ENCODE measurements at places on chromosomes 13 and 19.

DNA sequence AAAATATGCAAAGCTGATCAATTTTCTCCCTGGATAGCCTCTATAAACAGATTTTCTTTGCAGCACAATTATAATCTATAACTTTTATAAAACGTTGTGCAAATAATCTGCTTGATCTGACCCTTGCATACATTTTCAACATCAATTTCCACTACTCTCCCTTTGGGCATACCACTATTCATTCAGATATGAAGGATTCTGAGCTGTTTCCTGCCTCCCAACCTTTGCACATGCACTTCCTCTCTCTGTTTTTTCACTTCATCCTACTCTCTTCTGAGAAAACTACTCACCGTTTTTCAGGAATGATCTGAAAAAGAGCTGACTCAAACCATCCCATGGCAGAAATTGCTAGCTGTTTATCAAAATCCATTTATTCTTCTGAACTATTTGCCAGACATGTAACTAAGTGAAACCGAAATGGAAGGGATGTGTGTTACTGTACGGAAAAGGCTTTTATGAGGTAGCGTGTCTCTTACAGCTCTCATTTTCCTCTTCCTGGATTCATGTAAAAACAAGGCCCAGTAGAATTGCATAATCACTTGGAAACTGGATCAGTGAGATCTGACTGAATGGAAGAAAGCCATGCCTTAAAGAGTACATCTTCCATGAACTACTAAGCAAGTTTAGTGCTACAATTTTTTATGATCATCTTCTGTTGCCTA, 1447.3 kb upstream of the MIR17HG start:
- DNase-seq: peak; percentile 8

DNA sequence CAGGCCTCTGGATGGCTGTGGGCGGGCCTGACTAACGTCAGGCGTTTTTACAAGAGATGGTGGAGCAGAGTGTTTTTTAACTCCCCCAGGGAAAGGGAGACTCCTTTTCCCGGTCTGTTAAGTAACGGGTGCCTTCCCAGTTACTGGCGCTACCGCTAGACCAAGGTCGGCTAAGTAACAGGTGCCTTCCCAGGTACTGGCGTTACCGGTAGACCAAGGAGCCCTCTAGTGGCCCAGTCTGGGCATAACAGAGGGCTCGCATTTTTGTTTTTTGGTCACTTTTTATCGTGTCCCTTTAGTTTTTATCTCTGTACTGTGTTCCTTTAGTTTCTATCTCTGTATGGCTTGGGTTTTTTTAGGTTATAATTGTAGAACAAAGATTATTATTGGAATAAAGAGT, 10.0 kb downstream of the ZNF383 start:
- DNase-seq: peak; percentile 7

DNA sequence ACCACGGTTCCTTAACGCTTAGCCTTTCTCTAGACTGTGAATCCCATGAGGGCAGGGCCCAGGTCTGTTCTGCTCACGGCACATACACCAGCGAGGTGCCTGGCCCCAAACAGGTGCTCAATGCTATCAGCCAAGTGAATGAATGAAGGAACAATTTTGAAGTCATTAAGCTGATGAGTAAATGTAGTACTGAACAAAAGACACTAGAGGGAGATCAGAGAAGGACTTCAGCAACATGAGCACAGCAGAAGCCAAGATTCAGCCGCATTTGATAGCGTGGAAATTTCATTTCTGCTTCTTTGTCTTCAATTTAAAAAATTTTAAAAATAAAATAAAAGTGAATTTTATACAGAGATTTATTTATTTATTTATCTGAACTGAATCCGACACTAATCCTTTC, 20.1 kb upstream of the MYO16 start:
- peak; percentile 10 for DNase-seq

GRCh38 chr19:40223135-40223822, 3.2 kb downstream of the CCNP start:
- DNase-seq: no peak

DNA sequence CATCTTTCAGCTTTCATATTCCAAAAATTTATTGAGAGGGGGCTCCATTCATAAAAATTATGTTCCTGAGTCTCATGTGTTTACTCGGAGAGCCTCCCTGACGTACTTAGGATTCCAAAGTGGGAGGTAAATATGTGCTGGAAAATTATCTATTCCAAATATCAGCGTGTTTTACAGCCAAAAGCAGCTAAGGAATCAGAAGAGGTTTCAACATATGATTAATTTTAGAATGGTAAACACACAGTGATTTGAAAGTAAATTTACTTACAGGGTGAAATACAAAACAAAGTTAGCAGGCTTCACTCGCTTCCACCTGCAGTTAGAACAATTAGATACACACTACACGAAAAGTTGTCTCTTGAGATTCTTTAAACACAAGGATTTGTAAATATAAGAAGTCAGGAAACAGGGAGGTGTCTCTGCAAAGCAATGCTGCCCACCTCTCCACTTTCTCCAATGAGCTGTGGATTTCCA, 313.8 kb upstream of the NBEA start:
- DNase-seq: no peak

- no peak for DNase-seq
Observed at GRCh38 chr13:80823472-80823871, 482.5 kb upstream of the SPRY2 start.

GRCh38 chr19:5652261-5652660, 28.1 kb downstream of the MICOS13 start:
- no peak for DNase-seq

- DNase-seq: no peak
Observed at GRCh38 chr13:27170221-27170515, 1.4 kb downstream of the USP12 start.

GRCh38 chr13:112898621-112899280, 70.3 kb upstream of the MCF2L start:
- no peak for DNase-seq

- no peak for DNase-seq
Observed at GRCh38 chr19:34308381-34309367, 54.3 kb downstream of the GARRE1 start.

- DNase-seq: no peak
Observed at GRCh38 chr13:30415430-30416030, 6.8 kb upstream of the UBE2L5 start.

DNA sequence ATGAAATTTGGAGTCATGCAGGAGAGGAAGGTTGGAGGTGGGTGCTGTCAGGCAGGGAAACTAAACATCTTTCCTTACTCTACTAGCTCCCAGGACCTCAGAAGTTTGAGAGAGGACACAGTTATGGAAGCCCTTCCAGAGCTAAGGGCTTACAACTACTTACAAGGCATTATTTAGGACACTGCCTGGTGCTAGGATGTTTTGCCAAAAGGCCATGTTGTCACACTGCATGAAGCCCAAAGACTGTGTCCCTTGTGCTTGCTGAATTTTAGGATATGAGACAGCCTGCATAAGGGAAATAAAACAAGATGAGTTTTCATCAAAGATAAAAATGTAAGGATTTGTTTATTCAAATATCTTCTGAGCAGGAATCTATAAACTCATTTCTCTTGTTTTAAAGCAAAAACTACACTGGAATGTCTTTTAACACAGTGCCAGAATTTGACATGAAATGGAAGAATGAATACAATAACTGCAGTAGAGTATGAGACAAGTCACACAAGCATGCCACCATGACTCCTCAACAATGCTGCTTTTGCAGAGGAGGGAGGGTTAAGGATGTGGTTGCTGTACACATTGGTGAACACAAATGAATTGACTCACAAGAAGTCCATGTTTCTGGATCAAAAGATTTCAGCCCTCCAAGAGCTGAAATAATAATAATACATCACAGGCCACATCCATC, 258.4 kb downstream of the SPRY2 start:
- peak; percentile 11 for DNase-seq

DNA sequence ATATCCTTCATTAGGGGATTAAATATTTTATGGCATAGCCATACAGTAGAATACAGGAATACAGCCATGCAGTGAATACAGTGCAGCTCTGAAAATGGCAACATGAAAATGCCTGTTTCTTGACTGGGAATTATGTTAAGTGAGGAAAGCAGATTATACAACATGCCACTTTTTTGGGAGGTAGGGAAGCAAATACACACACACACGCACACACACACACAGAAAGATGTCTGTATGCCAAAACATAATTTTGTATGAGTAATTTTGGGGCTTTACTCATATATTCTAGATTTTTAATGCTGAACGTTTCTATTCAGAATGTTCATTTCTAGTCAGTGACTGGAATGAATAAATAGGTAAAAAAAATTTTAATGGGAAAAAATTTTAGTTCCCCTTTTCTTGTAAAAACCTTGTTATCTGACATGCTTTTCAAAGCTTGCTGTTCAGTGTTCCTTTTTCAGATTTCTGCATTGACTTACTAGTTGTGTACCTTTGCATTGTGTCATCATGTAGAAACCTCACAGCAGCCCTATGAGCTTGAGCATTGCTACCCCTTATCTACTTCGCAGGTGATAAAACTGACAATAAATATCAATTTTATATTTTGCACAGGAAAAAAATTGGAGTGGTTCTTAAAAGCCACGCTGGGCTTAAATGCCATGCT, 7.8 kb downstream of the GPR183 start:
- DNase-seq: no peak

- DNase-seq: no peak
Observed at GRCh38 chr19:48719263-48720171, at the start of gene MAMSTR. TSS of gene MAMSTR (minus strand) at chr19:48719725. CDS start at chr19:48719031, 694 bp downstream.

DNA sequence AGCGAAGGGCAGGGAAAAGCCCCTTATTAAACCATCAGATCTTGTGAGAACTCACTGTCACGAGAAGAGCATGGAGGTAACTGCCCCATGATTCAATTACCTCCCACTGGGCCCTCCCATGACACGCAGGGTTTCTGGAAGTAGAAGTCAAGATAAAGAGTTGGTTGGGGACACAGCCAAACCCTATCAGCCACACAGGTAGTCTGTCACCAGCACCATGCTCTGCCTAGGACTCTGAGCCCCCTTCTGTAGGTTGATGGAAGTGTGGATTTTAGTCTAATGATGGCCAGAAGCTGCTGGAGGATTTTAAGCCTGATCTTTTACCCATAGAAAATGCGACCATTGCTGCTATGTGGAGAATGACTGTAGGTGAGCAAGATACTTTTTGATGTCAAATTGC, 60.8 kb downstream of the ARHGEF7 start:
- no peak for DNase-seq

DNA sequence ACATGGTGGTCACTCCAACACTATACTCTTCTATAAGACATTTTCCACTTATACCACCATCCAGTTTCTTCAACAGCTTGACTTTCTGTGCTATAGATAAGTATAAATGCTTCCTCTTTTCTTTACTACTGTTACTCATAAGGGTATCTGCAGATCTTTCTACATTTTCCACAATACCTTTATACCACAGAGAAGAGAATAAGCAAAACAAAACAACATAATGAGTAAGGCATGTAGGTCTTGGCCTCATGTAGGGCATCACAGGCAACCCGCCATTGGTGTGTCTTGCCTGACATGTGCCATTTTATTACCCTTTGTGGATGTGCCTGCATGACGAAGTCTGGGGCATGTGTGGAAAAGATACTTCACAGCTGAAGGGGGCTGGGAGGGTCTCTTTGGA, 265.3 kb upstream of the STARD13 start:
- DNase-seq: no peak

- no peak for DNase-seq
Observed at GRCh38 chr13:34657716-34658115, 284.4 kb upstream of the NBEA start.

DNA sequence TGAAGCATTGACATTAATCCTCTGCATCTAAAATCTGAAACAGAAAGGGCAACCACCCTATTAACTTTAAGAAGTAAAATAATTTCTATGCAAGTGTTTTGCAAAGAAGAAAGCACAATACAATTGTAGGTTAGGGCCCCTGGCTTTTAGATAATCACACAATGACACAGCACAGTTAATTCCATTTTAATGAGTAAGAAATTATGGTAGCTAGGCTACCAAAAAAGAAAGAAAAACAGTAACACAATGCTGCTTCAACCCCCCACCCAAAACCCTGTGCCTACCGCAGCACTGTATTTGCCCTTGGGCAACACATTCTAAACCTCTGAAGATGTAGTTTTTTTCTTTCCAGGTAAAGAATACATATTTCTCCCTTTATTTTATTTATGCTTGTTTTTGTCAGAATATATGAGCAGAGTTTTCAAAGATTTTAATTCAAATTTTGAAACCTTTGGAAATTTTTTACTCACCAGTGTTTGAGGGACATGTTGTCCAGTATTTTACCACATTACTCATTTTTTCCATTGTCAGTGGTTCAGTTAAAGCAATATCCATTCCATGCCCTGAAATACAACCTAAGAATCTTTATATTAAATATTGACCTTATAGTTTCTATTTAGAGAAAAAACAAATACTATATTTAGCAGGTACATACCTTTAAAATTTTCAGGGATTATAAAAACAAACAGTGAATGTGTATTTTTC, 21.1 kb downstream of the SOHLH2 start:
- no peak for DNase-seq

DNA sequence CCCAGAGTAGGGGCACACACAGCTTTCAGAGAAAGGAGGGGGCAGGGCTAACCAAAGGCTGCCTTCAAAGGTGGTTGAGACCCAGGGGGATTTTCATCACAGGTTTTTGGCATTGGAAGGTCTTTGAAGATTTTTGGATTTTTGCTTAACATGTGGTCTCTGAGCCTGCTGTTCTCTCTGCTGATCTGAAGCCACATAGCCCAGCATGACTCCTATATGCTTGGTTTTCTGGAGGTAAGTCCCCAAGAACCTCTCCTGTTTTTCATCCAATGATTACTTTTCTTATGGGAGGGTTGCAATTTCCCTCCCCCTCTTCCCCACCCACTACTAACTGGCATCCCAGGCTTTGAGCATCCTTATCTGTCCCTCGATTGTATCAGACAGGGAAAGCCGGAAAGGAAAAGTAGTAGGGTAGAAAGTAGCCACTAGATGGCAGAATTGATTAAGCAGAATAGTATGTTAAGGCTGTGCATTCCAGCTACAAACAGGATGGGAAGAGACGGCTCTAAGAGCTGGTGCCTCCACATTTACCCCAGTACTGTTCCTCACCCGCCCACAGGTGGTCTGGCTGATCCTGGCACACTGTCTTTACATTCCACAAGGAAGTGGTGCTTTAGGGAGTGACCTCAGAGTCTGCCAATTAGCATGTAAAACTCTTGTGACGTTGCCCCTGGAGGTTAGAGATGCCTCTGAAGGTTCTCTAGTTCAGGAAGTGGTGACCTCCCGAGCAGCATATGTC, 218.9 kb upstream of the EDNRB start:
- peak; percentile 75 for DNase-seq

GRCh38 chr13:112457081-112457480, 80.9 kb downstream of the SPACA7 start:
- DNase-seq: no peak

DNA sequence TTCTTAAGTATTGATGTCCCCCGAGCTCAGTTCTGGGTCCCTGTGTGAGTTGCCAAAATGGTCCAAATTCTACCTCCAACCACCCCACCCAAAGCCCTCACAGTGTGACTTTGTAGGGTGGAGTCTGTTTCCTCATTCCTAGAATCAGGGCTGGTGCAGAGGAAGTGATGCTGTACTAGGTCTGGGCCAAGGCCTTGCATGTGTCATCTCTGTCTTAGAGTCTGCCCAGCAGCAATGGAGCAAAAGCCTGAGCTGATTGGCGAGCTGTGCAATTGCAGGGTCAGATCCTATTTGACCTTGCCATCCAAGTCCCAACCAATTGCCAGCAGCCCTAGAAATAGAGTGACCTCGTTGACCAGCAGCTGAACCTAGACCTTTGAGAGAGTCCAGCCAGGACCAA, 97.0 kb upstream of the ANKRD10 start:
- no peak for DNase-seq

Measured in umbilical cord (tissue), 2 donors.